ENCODE measurements at places on chromosomes 4 and X.

GRCh38 chr4:144645102-144645630, 790 bp upstream of the HHIP start:
- DNase-seq = no peak

DNA sequence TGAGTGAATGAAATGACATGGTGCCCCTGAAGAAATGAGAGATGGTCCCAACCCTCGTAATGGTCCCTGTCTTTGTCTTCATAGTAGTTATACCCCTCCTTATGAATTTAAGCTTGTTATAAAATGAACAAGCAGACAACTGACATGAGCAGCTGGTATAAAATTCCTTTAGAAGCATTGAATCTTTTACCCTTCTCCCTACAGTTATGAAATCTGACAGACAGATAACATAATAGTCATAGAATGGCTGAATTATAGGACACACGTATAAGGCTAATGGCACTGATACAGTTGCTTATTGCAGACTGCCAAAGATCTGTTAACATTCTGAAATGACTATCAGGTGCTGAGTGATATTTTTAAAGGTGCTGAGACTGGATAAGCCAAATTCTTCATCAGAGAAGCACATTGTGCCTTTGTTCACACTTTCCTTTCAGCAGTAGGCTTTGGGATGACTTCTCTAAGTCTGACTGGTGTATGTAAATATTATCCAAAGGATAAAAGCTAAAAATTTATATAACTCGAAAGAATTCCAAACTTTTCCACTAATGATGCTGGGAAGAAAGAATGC, 47.4 kb upstream of the PDGFC start:
- no peak for DNase-seq

DNA sequence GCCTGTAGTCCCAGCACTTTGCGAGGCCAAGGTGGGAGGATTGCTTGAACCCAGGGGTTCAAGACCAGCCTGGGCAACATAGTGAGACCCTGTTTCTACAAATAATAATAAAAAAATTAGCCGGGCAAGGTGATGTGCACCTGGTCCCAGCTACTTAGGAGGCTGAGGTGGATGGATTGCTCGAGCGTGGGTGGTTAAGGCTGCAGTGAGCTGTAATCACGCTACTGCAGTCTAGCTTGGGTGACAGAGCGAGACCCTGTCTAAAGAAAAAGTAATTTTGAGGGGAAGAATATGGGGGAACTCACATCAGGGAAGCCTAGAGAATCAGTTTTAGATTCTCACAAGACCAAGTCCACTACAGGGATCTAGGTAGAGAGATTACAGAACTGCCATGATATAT, 28.9 kb upstream of the LCORL start:
- DNase-seq = no peak

- DNase-seq = no peak
Observed at GRCh38 chr4:46392421-46392820, 2.5 kb upstream of the GABRA2 start.

DNA sequence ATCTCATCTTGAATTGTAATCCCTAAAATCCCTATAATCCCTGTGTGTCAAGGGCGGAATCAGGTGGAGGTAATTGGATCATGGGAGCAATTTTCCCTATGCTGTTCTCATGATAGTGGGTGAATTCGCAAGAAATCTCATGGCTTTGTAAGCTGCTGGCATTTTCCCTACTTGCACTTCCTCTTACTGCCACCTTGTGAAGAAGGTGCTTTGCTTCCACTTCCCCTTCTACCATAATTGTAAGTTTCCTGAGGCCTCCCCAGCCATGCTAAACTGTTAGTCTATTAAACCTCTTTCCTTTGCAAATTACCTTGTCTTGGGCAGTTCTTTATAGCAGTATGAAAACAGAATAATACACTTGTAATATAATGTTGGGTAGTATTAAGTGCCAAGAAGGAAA, 1087.4 kb upstream of the SLIT2 start:
- no peak for DNase-seq

GRCh38 chr4:7701866-7702649, 237.6 kb downstream of the AFAP1 start:
- DNase-seq = no peak

DNA sequence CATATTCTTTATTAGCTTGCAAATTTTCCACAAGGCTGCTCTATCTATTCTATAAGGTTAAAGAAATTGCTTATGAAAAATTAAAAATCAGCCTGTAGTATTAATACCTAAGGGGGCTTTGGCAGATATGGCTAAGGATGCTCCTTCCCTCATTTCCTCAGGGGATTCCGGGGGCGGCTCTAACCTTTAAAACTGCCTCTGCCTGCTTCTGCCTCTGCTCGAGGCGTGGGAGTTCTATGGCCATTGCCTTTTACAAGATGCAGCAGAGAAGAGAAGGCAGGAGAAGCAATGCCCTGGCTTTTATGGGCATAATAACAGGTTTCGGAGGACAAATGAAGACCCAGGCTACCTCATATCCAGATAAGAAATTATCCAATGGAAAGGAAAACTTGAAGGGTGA, 8.6 kb upstream of the CDKN2AIP start:
- no peak for DNase-seq

DNA sequence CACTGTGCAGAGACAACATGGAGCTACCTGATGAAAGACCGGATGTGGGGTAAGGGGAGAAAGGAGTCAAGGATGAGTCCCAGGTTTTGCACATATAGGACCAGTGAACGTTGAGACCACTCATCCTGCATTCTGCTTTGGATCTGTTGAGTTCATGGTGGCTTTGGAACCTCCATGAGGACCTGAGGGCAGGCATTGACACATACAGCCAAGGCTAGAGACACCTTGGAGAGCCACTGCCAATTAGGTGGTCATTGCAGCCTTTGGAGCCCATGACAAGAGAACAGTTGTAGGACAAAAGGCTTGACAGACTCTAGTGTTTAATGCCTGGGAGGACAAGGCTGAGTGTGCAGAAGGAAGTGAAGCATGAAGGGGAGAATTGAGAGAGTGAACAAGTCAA, 87.9 kb downstream of the STK32B start:
- DNase-seq = no peak

- no peak for DNase-seq
Observed at GRCh38 chrX:45876206-45876605, 669.0 kb downstream of the ZNF674 start.

DNA sequence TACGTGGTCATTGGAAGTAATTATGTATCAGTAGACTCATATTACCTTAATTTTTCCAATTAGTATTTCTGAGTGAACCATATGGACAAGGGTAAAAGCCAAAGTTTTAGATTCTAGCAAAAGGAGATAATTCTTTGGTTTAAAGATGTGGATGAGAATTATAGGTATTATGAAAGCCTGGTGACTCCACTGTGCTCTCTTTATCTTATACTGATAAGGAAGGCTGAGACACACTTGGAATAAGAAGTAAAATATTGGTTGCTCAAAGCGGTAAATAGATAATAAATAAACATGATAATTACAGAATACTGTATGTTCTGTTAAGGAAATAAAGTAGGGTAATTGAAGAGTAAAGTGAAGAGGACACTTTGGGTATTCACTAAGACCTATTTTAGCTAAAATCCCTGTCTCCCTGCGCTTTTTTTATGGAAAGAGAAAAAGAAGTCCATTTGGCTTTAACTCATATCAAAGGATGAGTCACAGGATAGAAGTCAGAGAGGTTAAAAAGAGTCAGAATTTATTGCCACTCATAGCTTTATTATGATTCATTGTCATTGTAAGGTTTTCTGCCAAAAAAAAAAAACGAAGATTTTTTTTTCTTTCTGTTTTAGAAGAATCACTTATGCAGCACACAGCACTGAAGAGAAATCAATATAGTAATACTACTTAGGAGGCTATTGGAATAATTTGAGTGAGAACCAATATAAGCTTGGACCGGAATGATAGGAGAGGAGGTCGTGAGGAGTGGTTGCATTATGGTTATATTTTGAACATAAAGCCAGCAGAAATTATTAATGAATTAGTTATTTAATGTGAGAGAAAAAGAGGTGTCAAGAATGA, 2463.1 kb downstream of the ARAP2 start:
- no peak for DNase-seq

DNA sequence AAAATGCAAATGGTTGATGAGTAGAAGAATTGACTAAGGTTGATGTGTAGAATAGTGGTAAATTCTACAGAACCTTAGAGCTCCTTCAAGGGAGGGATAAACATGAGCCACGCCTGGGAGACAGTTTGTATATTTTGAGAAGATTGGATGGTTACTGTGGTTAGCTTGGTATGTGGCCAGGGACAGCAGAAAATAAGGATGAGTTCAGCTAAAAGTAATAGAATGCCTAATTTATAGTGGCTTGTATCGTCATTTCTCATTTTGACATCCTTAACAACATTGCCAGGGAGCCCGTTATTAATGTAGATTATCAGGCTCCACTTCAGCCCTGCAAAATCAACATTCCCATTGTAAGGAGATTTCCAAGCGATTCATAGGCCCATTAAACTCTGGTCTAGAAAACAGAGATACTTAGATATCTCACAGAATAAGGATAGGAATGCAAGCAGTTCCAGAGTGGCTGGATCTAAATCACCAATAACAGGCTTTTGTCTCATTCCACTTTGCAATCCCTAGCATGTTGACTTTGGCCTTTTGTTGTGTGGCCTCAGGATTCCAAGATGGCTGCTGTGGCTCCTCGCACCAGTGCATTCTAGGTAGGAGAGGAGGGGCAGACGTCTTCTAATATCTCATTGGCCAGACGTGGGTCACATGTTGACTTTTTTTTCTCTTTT, 6.4 kb upstream of the PTTG2 start:
- DNase-seq = no peak

DNA sequence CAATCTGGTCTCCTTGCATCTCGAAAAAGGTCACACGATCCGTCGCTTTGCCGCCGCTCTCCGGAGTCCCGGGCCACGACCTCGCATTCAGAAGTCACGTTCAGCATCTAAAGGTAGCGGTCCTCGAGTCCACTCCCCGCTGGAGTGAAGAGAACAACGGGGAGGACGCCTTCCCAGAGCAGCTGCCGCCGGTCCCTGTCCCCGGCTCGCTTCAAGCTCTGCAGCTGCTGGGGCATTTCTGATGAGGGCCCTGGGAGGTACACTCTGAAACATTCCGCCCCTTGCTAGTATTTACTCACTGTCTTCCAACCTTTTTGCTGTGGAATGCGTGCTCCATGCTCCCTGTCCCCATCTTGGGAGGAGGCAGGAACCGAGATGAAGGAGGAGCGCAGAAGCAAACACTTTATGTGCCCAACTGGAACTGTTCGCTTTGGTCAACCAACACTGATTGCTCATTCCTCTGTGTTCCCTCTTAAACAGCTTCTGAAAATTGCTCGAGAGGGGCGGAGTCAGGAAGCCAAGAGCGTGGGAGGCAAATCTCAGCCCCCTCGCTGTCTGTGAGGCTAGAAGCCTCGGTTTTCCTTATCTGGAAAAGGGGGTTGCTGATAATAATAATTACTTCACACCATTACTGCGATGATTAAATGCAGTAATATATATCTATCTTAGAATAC, 6.4 kb upstream of the VAMP7 start:
- DNase-seq = no peak

DNA sequence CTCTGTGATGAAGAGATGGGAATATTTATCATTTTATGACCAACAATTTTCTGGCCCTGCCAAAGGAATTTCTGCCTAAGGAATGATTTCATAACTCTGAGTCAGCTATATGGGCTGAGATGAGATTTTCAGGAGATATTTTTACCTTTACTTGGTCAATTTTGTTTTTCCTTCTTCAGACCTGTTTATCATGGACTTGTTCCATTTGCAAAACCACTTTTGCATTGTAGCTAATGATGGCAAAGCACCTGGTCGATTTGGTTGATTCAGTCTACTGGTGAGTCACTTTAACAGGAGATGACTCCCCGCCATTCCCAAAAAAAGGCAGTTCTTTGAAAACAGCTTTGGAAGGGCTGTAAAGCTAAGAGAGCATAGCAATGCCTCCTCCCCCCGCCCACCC, 53.3 kb downstream of the TEX13A start:
- DNase-seq = no peak

DNA sequence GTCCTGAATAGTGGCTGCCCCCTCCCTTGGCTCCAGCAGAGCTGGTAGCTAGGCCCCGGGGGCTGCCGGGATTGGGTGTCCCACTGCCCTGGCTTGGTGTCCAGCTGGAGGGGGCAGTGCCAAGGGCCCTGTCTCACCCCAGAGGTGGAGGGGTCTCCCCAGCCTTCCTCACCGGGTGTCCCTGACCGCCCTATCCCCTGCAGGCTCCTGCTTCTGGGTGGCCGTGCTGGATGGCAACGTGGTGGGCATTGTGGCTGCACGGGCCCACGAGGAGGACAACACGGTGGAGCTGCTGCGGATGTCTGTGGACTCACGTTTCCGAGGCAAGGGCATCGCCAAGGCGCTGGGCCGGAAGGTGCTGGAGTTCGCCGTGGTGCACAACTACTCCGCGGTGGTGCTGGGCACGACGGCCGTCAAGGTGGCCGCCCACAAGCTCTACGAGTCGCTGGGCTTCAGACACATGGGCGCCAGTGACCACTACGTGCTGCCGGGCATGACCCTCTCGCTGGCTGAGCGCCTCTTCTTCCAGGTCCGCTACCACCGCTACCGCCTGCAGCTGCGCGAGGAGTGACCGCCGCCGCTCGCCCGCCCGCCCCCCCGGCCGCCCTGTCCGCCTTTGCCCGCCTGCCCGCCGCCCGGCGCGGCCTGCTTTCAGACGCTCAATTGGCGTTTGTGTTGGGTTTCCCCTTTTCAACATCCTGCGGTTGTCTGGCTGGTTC, 4.6 kb downstream of the NAT8L start:
- DNase-seq = no peak

GRCh38 chrX:43121637-43122036, 343.7 kb upstream of the PPP1R2C start:
- no peak for DNase-seq

DNA sequence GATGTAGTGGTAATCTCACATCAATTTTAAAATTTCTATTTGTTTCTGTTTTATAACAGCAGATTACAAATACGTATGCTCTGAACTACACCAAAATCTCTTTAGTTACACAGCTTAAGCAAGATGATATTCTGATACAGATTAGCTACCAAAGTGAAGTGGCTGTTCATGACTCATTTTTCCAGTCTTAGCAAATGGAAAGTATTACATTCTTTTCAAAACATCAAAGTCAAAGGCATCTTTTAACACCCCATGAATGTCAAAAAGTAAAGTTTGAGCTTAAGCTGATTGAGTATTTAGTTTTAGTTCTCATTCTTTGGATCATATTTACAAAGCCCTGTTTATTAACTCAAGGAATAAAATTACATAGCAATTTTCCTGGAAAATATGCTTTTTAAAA, 6.6 kb upstream of the HPGDS start:
- no peak for DNase-seq

DNA sequence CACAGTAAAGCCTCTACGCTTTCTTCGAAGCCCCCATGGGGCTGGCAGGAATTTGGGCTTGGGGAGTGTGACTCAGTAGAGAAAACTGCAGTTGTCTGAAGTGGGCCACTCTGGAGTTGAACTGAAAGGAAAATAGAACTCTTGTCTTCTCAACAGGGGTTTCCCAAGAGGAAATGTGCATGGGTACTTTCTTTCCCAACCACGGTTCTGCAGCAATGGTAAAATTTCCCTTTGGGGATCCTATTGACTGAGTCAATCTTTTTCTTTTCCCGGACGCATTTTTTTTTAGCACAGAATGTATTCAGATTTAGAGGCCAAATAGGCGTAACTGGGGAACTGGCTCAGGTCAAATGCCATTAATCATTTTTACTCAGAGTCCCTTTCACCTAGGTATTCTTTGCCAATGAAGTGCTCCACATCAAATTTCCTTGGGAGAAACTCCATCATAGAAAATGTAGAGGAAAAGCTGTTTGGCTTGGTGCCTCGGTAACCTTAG, 269.3 kb downstream of the STIM2 start:
- no peak for DNase-seq
